A549 treated with CORT108297 at 1 μM for 4 hours (cell line): ENCODE measurements at places on chromosomes 16 and 17. TPM values are rescaled to one million over a fixed set of nuclear protein-coding genes. Genes with fewer than 3 reads are reported as not detected.

The CDH13 gene
- 0.01 TPM in 1 of 5 replicates, not detected in the others for total RNA-seq

The RPH3AL gene
- total RNA-seq = 24.5 to 31.9 TPM (median 26.6 TPM) in 5 replicates

The KRTAP4-1 gene
- 0.09 to 0.40 TPM (median 0.24 TPM) in 4 of 5 replicates, not detected in the other for total RNA-seq

The C16orf96 gene
- 0.02 to 0.03 TPM in 2 of 5 replicates, not detected in the others for total RNA-seq

The CES4A gene
- total RNA-seq = 1.6 to 2.1 TPM (median 1.9 TPM) in 5 replicates
